Fibroblast of villous mesenchyme (primary cell): ENCODE measurements at places on chromosomes 2 and 18. TPM values are rescaled to one million over a fixed set of nuclear protein-coding genes. Genes with fewer than 3 reads are reported as not detected.

SLC16A14 gene
- total RNA-seq: 1.3 and 3.5 TPM in 2 replicates

DNA sequence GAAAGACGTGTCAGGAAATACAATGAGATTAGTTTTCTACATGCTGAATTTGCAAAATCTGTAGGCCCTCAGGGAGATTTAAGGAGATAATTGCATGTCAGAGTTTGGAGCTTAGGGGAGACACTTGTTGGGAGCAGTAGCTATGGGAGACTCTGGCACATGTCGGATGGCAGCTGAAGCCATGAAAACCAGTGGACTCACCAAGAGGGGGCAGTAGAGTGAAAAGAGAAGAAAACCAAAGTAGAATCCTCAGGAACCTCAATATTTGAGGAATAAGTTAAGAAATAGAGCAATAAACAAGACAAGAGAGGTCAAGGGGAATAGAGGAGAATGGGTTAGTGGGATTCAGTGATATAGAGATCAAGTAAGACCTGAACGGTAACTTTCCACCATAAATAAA is 24.8 kb downstream of the RUFY4 start:
- no peak for DNase-seq

DNA sequence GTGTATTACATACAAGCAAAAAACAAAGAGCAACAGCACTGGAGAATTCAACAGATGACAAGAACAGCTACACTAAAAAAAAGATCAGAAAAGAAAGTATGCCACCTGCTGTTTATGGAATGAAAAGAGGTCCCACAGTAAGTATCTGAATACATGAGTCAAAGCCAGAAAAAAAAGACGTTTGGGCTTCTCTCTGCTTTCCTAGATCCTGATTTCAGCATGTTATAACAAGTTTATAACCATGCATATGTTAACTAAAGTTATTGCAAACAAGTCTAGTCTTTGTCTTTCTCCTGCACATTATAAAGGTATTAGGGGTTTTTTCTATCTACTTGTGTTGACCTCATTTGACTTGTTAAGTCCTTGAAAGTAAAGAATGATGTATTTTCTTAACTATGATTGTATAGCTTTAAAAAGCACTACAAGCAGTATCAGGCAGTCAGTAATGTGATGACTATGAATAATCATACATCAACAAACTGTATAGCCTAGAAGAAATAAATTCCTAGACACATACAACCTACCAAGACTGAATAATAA is 108.5 kb upstream of the COL5A2 start:
- peak; percentile 86 for DNase-seq

DNA sequence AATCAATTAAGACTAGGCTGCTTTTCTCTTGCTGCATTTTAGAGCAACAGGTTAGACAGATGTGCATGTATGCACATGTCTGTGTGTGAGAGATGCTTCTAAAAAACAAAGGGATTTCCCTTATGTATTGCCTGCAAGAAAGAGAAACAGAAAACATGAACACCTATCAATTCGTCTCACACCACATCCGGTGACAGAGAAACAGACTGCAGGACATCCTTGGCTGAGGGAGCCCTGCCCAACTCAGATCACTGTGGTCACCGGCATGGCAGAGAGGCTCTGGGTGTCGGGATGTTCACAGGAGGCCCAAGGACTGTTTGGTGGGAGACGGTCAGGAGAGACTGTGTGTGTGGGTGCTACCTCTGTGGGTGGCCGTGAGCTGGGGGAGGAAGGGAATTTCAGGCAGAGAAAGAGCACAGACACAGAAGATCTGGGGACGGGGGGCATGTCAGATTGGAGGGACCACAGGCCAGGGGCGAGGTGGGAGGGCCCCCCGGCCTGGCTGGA is 24.9 kb downstream of the FHL2 start:
- DNase-seq: no peak

DNA sequence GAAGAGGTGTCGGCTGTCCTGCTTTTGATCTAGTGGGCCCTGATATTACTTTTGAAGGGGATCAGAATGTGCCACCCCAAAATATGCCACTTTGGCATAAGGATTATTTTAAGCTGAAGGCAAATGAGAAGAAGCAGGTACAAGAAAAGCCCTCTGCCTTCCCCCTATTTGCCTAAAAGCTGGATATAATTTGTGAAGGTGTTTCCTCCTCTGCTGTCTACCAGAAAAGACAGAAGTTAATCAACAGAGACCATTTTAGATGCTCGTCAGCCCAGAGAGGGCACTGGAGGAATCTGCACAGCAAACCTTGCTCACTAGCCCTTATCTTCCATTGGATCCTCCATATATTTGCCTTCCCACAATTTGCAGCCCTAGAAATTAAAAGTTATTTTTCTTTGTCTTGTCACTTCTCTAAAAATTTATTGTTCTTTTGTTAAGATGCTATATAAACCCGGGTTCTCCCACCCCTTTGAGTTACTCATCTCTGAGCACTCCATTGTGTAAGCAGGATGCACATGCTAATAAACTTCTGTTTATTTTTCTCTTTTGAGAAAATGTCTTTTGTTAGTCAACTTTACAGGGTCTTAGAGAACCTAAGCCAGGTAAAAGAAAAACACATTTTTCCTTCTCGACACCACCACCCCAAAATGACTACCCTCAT is 163.2 kb upstream of the SLC1A4 start:
- no peak for DNase-seq

DNA sequence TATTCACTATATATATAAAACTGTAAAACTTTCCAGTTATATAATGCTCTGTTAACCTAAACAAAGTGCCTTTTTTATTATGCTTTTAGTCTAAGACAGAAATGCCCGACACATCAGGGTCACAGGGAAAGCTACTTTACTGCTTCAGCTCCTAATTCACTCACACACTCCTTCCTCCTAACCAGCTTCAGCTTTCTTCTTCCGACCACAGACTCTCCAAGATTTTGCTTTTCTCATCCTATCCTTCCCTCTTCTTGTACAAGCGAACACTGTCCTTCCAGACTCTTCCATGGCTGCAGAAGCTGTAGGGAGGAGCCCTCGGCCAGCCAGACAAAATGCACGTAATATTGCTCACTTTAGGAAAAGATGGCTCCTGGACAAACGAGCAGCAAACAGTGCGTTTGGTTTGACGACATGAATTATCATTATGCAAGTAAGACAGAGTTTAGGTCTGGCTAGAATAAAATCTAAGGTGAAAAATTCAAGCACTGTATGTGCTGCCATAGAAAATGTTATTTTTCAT is 47.5 kb upstream of the HNRNPA3 start:
- peak; percentile 60 for DNase-seq

DNA sequence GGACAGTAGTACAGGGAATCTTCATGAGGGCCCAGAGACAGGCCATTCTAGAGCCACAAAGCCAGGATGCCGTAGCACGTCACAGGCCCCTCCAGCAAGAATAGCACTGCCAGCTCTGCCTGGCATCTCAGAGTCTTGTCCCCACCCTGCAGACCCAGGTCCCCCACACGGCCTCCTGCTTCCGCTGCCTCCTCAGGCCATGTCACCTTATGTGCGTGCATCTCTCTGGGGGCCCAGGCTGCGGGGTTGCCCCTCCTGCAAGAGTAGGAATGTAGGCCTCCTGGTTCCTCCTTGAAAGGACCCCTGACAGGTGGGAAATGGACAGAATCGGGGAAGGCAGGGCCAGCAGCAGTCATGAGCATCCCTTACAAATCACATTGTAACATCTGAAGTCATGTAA is 49.8 kb downstream of the ADI1 start:
- DNase-seq: no peak

DNA sequence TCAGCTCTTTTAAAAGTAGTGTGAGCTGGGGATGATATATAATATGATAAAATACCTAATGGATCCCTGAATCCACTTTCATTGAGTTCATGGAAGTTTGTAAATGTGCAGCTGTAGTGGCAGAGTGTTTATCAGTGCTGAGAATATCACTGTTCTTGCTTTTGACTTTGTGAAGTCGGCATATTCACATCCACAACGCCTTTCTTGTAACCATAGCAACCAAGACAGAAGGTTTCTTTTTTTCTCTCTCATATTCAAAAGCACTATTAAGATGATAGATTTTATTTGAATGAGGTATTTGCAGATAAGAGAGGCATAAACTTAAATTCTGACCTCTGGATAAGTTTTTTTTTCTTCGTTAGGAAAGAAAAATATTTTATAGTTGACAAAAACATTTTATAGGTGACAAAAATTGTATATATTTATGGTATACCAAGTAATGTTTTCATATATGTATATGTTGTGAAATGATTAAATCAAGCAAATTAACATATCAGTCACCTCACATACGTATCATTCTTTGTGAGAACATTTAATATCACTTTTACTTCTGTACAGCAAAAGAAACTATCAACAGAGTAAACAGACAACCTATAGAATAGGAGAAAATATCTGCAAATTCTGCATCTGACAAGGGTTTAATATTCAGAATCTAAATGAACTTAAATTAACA is 130.0 kb downstream of the PLCL1 start:
- no peak for DNase-seq

DNA sequence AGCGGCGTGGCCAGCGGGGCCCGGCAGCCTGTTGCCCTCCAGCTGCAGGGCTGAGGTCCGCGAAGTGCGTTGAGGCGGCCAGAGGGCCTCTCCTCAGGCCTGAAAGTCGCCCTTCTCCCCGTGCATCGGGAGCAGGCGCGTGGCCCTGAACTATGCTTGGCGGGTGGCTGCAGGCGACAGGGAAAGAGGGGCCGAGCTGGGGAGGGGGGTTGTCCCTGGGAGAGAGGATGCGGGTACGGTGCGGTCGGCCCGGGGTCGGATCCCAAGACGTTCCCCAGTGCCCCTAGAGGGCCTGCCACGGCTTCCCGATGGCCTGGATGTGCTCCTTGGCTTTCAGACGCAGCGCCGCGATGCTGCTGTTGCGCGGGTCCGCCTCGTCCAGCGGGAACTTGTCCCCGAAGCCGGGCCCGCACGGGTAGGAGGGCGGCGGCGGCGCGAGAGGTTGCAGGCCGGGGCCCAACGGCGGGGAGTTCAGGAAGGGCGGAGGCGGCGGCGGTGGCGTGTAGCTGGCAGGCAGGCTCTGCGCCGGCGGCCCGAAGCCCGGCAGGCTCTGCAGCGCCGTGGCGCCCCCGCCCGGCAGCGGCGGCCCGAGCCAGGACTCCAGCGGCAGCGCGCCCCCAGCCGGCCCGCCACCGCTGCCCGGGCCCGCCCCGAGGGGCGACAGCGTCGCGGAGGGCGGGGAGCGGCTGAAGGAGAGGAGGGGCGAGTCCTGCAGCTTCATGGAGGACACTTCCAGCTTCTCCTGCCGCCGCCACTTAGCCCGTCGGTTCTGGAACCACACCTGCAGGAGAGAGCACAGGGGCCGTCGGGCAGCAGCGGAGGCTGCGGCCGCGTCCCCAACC is 4.3 kb downstream of the RAX start:
- peak; percentile 20 for DNase-seq

DNA sequence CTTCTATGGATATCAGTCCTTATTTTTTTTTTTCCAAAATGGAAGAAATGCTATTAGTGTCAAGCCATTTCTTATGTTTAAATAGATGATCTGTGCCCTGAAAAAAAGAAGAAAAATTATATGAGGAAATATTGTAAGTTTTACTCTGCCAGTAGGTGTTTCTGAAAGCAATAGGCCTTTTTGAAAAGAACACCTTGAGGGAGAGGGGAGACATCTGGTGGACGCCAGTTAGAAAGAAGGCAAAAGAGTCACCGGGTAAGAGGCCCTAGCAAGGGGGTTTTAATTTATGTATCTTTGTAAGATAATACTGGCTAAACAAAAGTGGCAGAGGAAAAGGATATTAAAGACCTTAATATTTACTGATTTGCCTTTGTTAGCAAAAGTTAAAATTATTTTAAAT is 56.1 kb downstream of the DYNAP start:
- peak; percentile 20 for DNase-seq
